M059J (cell line): ENCODE measurements at places on chromosomes 7 and 10. TPM values are rescaled to one million over a fixed set of nuclear protein-coding genes. Genes with fewer than 3 reads are reported as not detected.

The TCAF2 gene
- total RNA-seq, result 2.3 and 3.9 TPM in 2 replicates

The CUZD1 gene
- 0.02 and 0.05 TPM in 2 replicates for total RNA-seq

The IGF2BP3 gene
- total RNA-seq, result 50.6 and 76.9 TPM in 2 replicates

The PPP1R9A gene
- total RNA-seq, result 0.25 and 0.69 TPM in 2 replicates

The PNLIPRP1 gene
- total RNA-seq, result not detected in 2 replicates

The TAS2R4 gene
- 0.20 TPM in 1 of 2 replicates, not detected in the other for total RNA-seq

The ACTL6B gene
- total RNA-seq, result not detected in 2 replicates

The AGAP9 gene
- 1.8 and 2.2 TPM in 2 replicates for total RNA-seq

The LRIT1 gene
- total RNA-seq, result not detected in 2 replicates

DNA sequence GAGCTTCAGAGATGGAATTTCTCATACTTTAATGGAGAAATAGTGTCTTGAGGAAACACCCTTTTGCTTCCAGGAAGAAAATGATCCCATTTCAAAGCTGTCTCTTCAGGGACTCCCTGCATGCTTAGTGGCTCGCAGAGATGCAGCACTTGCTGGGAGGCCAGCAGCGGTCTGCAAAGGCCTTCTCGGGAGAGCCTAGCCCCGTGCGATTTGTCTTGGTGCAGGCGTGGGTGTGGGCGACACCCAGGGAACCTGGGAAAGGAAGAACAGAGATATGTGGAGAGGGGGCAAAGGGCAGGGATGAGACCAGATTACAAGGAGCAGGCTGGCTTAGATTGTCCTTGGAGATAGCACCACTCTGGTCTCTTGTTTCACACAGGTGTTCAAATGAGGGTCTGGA lies 352.3 kb upstream of the PODXL start:
- no peak for DNase-seq

- DNase-seq, result peak; percentile 11
These were observed 466.3 kb downstream of the ARL4A start for GRCh38 chr7:13153742-13154141.

- no peak for DNase-seq
These were observed 193.5 kb downstream of the AUTS2 start for GRCh38 chr7:69791739-69792138.

GRCh38 chr10:33460505-33461294 lies 126.2 kb upstream of the NRP1 start:
- peak; percentile 78 for DNase-seq

- DNase-seq, result no peak
These were observed 83.4 kb downstream of the MDFIC start for GRCh38 chr7:115005251-115005650.

GRCh38 chr7:119392-120163 lies 72.8 kb upstream of the FAM20C start:
- DNase-seq, result no peak
